Stimulated activated effector memory CD8-positive, alpha-beta T cell treated with anti-CD3 and anti-CD28 coated beads, Interleukin-12 subunit alpha, Interleukin-12 subunit beta, amount 100 ng/mL, for 72 hours (primary cell): ENCODE measurements at places on chromosomes 12 and 14.

GRCh38 chr12:96104566-96104965, 69.2 kb upstream of the LTA4H start:
- DNase-seq: no peak

DNA sequence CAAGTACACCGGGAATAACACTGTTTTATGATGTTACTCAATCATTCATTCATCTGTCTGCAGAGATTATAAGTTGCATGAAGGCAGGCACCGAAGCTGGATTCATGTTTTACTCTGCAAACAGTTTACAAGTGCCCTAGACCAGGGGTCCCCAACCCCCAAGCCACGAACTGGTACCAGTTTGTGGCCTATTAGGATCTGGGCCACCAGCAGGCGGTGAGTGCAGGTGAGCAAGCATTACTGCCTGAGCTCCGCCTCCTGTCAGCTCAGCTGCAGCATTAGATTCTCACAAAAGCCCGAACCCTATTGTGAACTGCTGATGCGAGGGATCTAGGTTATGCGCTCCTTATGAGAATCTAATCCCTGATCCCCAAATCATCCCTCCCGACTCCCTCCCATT, 38.1 kb upstream of the PLXNC1 start:
- no peak for DNase-seq

- no peak for DNase-seq
Measured at GRCh38 chr14:55221186-55221585, 29.8 kb upstream of the DLGAP5 start.

DNA sequence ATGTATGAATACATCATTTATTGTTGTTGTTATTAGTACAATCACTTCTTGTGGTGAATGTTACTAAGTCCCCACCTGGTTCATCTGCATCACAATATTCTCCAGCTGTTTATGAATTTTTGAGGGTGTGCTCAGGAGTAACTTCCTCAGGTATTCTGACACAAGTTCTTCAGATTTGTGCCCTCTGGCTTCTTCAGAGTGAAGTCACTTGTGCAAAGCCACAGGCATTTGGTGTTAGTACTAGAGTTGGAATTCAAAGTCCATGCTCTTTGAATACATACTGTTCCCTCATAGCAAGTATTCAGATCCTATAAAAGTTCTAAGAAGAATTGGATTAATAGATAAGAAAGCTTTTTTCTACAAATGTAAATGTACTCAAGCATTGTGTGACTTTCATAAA, 150.3 kb upstream of the AVPR1A start:
- DNase-seq: no peak

GRCh38 chr12:76520348-76520747, 39.2 kb downstream of the OSBPL8 start:
- no peak for DNase-seq

DNA sequence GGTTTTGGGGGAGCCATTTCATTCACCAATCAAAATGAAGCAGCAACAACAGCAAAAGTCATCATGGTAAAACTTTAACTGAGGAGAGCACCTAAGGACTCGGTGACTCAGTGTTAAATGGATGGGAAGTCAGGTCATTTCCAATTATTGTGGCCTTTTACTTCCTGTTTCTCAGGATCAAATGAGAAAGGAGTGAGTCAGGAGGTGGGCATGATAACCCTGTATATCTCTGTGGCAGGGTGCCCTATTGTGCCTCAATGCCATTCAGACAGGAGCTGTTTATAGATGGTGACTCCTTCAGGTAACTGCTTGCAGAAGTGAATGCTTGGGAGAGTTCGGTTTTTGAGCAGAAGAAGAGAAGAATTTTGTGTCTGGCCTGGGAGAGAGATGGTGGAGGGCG, 135.5 kb upstream of the CPM start:
- DNase-seq: no peak
